ENCODE measurements at places on chromosomes 7 and 10.

GRCh38 chr7:137001478-137001877 lies 133.0 kb downstream of the CHRM2 start:
- no peak for DNase-seq

GRCh38 chr7:7251742-7252141 lies 69.4 kb downstream of the C1GALT1 start:
- no peak for DNase-seq

DNA sequence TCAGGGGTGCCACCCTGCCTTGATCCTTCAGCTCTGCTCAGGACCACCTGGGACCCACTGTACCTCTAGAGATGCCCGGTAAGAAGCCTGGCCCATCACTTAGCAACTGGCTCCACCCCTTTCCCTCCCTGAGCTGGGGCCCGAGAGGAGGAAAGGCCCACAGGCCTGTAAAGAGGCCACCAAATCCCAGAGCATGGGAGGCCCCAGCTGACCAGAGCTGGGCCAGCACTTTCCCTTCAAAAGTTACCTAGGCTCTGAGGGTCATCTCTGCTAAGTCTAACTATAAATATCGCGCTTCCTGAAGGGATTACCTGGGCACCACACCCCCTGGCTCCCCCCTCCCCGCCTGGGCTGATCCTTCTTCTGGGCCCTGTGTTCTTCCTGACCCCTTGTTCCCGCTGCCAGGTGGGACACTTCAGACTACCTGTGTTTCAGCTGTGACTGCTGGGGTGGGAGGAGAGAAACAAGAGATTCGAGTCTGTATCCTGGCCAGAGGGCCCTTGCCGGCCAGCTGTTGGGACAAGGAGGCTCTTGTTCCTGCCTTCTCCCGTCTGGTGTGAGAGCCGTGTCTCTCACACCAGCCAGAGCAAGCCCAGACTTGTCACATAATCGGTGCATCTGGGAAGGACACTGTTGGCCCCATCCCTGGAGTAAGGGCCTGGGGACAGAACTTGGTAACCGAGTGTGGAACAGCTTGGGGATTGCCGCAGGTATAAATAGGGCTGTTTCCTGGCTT lies 22.8 kb upstream of the ANKRD2 start:
- DNase-seq: no peak

DNA sequence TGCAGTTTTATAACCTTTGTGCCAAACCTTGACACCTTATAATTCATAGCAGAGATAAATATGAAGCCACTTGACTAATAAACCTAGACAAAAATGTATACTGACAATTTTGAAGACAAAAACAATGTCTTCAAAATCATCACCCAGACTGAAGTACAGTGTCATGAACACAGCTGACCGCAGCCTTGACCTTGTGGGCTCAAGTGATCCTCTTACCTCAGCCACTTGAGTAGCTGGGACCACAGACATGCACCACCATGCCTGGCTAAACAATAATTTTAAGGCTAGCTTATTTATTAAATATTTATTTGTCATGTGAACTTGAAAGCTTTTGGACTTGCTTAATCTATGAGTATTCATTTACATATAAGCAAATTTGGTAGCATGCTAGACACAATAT lies 24.3 kb downstream of the IL6 start:
- DNase-seq: no peak

DNA sequence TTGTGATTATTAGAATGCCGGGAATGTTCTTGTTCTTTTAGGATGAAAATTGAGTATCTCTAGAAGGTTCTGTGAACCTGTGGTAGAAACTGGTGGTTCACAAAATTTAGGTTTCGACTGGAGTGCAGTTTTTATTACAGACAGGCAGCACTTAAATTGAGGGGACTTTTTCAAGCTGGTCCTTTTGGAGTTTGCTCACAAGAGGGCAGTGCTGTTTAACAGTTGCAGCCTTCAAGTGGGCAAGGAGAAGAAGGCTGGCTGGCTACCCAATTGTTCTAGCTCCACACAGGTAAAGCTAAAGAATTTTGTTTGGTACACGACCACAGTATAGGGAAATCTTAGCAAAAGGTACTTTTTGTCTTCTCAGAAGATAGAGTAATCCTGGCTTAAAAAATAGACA lies 233.6 kb downstream of the SNX13 start:
- no peak for DNase-seq

GRCh38 chr7:91043924-91044645 lies 220.1 kb upstream of the FZD1 start:
- no peak for DNase-seq

GRCh38 chr7:23237000-23237399 lies 9.6 kb upstream of the GPNMB start:
- DNase-seq: no peak

DNA sequence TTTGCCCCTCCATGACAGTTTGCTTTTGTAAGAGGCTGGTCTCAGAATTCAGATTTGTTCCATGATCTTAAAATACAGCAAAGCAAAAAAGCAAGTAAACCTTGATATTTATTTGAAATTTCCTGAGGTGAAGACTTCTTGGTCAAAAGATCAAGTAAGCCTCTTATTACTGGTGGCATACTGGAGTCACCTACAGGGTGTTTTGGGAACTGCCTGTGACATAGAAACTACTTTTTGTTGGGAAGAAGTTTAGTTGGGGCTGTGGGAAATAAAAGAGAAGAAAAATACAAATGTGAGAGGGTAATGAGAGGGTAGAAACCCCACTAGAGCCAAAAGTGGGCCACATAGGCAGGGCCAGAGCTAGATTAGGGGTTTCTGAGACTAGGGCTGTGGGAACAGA lies 217.9 kb downstream of the OTUD1 start:
- DNase-seq: no peak

Measured in activated T-helper 9 cell treated with anti-CD3 and anti-CD28 coated beads, Interleukin-2, amount 50 U/mL, for 16 hours (primary cell).